Left cardiac atrium (tissue), 4 donors: ENCODE measurements at places on chromosomes 12 and 14. TPM values are rescaled to one million over a fixed set of nuclear protein-coding genes. Genes with fewer than 3 reads are reported as not detected.

The BTBD6 gene
- total RNA-seq = 42.7 TPM

The PTGER2 gene
- 2.3 TPM for total RNA-seq

The GSC gene
- total RNA-seq = 0.39 TPM

The KCNA5 gene
- 70.3 TPM for total RNA-seq

The TECPR2 gene
- total RNA-seq = 20.9 TPM

The SDR9C7 gene
- not detected for total RNA-seq

The RPS6KL1 gene
- total RNA-seq = 11.9 TPM

The P2RX2 gene
- total RNA-seq = not detected

The ITGB7 gene
- 2.1 TPM for total RNA-seq

The GPR135 gene
- 2.7 TPM for total RNA-seq

The BIN2 gene
- 3.2 TPM for total RNA-seq

The HSPB8 gene
- 316 TPM for total RNA-seq

The CARMIL3 gene
- 0.08 TPM for total RNA-seq

DNA sequence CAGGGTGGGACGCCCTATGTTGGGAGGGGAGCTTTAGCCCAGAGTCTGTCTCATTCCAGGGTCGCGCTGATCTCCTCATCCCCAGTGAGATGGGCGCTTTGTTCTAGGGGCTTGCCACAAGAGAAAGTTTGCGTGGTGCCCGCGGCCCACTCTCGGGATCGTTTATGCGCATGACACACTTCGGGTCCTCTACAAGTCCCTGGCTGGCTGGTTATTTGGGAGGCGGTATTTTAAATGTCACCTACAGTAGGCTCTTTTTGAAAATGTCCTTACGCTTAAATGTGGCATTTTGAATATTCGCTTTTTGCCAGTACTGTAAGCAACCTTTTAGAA is 541 bp downstream of the GOLT1B start:
- no peak for DNase-seq

GRCh38 chr14:91145391-91146160 is 31.7 kb downstream of the DGLUCY start:
- no peak for DNase-seq

GRCh38 chr12:2285462-2285861 is 232.7 kb downstream of the CACNA1C start:
- no peak for DNase-seq

- DNase-seq = no peak
Measured at GRCh38 chr14:75738192-75738591, 77.1 kb downstream of the TTLL5 start.

DNA sequence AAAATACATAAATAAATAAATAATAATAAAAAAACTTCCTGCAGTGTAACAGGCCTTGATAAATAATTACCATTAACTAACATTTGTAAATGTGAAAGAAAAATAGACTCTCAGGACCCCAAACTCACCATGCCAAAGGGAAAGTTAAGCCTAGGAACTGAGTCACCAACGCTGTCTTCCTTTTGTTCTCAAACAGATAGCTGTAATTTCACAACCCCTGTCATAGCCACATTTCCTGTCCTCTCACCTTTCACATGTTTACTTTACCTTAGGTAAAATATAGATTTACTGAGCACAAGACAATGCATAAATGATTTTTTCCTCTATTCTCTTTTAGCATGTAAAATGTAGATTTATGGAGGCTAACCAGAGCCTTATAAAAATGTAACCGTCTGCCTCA is 35.9 kb upstream of the CHST11 start:
- no peak for DNase-seq

DNA sequence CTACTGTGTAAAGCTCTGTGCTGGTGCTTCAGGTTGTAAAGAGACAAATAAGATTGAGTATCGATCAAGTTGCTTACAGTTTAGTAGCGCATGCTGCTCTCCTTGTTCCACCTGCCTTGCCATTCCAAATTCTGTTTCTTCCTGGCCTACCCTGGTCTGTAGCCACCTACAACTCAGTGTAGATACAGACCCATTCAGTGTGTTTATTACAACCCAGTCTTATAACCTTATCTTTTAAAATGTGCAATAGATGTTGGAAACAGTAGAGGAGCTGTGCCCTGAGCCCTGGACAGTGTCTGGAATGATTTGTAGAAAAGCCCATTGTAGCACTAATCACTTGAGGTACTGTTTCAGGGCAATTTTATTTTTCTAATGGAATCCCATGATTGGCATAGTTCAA is 68.5 kb downstream of the DIP2B start:
- DNase-seq = no peak

- no peak for DNase-seq
Measured at GRCh38 chr12:18898470-18898869, 160.6 kb downstream of the CAPZA3 start.

- DNase-seq = no peak
Measured at GRCh38 chr14:94121485-94121884, 7.9 kb downstream of the IFI27L2 start.

- DNase-seq = no peak
Measured at GRCh38 chr12:49973361-49973830, 649 bp downstream of the AQP6 start.

DNA sequence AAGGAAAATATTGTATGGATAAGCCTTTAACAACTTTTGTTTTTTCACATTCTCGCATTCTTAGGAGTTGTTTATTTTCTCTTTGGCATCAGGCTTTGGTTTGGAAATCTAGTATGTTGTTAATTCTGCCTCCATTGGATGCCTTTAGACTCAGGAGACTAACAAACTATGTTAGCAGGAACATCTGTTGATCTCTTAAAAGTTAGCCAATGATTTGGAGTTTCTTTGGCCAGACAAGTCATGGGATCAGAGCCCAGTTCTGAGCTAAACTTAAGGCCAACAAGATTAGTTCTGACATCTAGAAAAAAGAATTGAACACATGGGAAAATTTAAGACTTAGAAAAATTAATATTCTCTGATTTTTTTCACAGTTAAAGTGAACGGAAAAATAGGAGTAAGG is 35.3 kb upstream of the STRAP start:
- no peak for DNase-seq

- no peak for DNase-seq
Measured at GRCh38 chr12:26226122-26226521, 30.7 kb downstream of the SSPN start.

GRCh38 chr14:46053221-46053620 is 598.4 kb downstream of the RPL10L start:
- no peak for DNase-seq

- DNase-seq = no peak
Measured at GRCh38 chr12:131592972-131593371, 117.9 kb upstream of the SFSWAP start.

GRCh38 chr12:15707516-15708199 is 81.5 kb downstream of the EPS8 start:
- DNase-seq = no peak
